ENCODE measurements at places on chromosomes 4 and X. TPM values are rescaled to one million over a fixed set of nuclear protein-coding genes. Genes with fewer than 3 reads are reported as not detected.
A peak's percentile ranks its signal among the peaks of the same experiment; 100 is the strongest.

Gene TBC1D1
- total RNA-seq = 92.7 TPM

- no peak for DNase-seq
Measured at GRCh38 chrX:19496711-19497110, 18.6 kb downstream of the MAP3K15 start.

Gene TEX13C
- total RNA-seq = not detected

- DNase-seq = no peak
Measured at GRCh38 chr4:76060506-76060905, 14.0 kb upstream of the ART3 start.

DNA sequence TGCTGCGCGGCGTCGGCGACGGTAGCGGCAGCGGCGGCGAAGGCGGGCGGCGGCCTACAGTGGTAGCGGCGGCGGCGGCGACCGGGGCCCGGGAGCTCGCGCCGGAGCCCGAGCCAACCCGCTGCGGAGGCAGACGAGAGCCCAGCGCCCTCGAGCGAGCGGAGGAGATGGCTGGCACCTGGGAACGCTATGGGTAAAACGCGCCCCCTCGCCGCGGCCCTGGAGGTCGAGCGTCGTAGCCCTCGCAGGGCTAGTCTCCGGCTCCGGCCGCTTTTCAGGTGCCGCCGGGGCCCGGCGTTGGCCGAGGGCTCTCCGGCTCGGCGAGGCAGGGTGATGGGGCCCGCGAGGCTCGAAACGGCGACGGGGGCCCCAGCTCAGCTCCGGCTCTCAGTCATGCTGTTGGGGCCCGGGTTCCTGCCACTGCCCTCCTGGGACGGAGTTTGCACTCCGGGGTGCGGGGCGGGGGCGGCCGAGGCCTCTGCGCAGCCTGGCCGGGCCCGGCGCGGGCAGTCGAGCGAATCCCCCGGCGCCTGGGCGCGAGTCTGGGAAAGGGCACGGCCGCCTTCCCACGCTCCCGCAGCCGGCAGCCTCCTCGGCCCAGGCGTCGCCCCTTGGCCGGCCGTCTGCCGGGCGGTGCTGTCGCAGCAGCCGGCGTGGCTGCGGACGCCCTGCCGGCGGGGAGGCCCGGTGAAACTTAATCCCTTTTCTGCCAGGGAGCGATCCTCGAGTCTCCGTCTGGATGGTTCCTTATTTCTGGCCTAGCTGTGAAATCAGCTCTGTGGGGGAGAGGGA is 768 bp downstream of the MID2 start:
- DNase-seq = no peak

Gene OPN1MW
- total RNA-seq = not detected

DNA sequence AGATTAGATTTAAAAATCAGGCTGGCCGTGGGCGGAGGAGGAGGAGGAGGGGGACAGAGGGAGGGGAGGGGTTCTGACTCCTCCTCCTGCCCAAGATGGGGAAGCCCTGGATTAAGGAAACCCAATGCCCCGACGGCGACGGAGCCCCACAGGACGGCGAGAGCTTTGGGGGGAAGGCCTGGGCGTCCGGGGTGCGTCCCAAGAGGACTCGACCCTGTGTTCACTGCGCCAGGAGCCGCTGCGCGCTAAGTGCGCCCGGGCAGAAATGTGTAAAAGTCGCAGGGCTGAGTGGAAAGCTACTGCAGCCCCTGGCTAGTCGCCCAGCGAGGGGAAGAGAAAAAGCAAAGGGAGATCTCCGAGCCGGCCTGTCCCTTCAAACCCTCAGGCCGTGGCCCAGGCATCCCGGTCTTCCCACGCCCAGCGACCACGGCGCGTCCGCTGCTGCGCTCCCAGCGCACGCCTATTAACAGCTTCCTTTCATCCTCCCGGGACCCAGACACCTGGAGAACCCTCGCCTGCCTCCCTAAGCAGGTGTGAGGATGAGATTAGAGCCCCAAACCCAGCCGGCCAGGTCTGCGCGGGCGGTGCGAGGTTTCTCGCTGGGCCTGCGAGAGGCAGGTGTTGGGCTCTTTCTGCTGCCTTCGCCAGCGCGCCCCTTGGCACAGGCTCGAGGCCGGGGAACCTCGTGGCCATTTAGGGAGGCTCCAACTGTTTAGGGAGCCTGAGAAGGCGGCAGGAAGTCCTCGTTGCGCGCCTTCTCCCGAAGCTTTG is 1.4 kb upstream of the RPS6KA3 start:
- DNase-seq = peak; percentile 77

DNA sequence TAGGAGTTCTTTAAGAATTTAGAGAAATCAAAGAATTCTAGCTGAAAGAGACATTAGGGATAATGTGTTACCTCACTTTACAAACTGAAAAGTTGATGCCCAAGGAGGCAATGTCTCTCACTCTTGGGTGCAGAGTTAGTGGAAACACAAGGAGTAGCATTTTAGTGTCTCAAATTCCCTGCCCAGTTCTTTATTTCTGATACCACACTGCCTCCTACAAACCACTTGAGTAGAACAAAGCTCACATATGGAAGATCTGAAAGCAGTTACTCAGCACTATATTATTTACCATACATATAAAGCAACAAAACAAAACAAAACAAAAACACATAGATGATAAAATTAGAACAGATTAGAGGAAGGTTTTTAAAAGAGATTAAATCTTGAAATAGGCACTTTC is 124.2 kb downstream of the REELD1 start:
- no peak for DNase-seq

DNA sequence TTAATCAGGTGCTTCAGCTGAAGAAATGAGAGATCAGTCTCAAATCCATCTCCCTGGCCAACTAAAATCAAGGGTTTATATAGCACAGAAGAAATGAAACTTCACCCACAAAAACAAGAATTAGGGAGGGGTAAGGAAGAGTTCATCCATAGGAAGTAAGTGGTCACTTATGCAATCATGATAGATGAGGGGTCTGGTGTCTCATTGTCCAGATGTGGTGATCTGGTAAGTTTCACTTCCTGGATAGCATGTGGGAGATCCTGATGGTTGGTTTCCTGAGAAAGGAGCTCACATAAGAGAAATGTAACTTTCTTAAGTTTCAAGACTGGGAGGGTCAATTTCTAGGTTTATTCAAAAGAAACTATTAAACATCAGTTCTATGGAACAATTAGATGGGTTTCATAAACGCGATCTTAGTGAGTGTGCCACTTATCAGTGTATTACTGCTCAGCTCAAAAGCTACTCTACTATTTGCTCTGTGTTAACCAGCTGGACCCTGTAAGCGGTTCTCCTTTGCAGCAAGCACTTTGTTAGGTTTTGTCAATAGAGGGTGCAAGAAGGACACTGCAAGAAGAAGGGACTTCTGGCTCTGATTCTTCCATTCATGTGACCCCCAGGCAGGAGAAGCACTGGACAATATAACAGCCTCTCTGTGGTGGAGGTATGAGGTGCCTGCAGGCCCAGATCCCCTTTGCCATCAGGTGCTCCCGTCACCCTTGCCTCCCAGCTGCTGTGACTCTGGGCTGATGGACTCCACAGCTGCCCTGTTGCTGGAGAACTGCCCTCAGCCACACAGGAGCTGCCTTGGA is 35.4 kb upstream of the HPSE start:
- no peak for DNase-seq

GRCh38 chr4:112147697-112148096 is 2.4 kb downstream of the FAM241A start:
- no peak for DNase-seq

DNA sequence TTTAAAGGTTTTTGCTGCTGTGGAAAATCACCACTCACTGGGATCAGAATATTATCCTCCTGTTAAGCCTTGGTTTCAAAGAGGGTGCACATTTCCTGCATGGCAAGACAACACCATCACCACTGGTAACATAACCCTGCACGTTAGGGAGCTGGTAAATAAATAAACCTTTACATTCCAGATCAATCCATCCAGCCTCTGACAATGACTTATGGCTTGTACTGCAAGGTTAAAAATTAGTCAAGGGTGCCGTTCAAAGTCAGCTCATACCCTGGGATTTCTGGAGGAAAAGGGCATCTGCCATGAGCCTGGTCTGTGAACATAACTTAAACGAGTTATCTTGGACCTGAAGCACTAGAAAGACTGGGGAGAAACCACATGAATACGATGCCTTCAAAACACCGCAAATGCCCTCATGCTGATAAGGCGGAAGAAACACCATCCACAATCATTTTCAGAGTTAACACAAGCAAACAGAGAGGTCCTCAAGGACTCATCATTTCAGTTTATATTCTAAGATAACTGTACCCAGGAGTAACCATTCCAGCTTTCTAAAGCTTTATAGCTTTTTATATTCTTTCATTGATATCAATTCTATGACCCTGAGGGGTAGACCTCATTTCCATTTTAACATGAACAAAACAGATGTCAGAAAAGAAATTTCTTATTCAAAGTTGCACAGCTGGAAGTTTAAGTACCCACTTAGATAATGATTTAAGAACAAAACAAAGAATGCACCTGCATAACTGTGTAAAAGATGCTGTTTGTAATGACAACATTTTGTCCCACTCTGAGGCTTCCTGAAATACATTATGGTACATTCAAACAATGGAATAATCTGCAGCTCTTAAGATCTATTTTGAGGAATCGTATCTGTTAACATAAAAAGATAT is 103.1 kb downstream of the NPNT start:
- no peak for DNase-seq

Gene SLC38A5
- total RNA-seq = 2.6 TPM

- no peak for DNase-seq
Measured at GRCh38 chr4:101693842-101694398, 96.6 kb upstream of the BANK1 start.

Gene NAT8L
- total RNA-seq = 1.6 TPM

DNA sequence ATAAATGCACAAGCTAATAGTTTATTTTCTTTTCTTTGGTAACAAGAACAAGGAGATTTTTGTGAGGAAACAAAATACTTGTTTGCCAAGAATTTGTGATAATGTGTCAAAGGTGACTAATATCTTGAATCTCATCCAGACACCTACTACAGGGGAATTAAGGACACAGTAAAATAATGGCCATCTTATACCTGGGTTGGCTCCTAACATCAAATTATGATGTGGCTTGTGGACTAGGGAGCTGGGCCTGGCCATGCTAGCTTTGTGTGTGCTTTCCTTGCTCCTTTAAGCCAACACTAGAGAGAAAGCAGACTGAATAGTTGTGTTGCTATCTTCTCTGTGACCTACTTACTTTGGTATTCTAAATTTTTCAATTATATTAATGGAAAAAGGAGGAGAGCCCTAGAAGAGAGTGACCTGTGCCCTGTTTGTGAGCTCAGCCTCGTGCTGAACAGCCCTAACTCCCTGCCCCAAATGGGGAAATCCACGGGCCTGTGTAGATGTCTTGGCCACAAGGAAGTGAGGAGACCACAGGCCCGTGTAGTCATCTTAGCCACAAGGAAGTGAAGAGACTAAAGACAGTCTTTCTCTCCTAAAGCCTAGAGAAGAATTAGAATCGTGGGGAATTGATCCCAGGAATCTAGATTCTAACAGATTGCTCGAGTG is 23.3 kb downstream of the ARHGAP24 start:
- no peak for DNase-seq

Gene TMEM47
- total RNA-seq = 63.7 TPM

DNA sequence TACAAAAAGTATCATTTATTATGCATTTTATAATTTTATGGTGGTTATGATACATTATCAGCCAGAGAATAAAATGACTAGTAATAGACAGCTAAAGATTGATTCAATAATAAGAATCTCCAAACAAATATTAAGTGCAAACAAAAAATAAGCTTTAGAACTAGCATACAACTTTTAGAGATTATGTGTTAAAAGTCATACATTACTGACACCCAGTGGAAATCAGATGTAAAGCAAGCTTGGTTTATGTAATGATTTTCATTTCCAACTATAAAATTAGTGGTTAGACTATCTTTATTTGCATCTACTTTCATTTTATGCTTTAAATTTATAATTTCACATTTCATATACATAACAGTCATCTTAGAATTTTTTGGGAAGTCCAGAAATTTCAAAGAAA is 57.7 kb downstream of the IL13RA2 start:
- DNase-seq = no peak

DNA sequence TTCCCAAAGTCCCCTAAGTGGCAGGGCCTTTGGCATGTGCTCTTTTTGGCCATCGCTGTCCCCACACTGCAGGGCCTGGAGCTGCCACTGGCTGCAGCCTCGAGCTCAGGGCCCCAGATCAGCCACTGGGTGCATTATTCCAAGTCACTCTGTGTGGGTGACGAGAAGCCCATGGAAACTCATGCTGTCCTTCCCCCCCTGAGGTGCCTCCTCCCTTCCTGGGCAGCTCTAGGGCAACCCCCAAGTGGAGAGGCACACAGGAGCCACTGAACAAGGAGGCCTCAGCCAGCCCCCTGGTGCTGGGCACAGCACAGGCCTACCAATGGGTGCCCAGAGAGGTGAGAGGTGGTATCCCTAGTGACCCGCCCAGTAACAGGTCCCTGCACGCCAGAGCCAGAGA is 84.5 kb downstream of the PPP2R2C start:
- DNase-seq = no peak

DNA sequence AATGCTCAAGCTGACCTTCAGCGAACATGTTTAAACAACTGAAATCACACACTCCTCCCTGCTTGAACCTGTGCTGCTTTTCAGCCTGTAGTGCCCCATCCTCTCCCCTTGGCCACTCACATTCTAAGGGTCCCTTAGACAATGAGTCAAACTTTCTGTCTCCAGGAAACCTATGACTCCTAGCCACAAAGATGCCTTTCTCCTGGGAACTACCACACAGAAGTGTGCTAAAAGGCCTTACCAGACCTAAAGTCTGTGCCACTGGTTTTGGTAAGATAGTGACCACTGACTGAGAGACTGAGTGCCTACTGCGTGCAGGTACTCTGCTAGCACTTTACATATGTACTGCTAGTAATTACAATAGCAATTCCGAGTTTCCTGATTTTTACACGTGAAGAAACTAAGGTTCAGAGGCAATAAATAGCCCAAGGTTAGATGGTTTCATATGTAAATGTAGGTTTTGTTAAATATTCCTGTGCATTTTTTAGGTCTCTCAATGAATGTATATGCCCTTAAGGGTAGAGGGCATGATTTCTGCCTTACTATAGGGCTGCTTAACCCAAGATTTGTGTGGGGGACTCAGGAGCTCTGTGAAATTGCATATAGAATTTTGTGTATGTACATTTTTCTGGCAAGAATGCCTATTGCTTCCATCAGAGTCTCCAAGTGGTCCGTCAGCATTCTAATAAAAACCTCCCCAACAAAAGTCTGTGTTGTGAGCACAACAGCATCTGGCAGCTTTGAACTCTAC is 71.1 kb downstream of the NSG1 start:
- DNase-seq = no peak

DNA sequence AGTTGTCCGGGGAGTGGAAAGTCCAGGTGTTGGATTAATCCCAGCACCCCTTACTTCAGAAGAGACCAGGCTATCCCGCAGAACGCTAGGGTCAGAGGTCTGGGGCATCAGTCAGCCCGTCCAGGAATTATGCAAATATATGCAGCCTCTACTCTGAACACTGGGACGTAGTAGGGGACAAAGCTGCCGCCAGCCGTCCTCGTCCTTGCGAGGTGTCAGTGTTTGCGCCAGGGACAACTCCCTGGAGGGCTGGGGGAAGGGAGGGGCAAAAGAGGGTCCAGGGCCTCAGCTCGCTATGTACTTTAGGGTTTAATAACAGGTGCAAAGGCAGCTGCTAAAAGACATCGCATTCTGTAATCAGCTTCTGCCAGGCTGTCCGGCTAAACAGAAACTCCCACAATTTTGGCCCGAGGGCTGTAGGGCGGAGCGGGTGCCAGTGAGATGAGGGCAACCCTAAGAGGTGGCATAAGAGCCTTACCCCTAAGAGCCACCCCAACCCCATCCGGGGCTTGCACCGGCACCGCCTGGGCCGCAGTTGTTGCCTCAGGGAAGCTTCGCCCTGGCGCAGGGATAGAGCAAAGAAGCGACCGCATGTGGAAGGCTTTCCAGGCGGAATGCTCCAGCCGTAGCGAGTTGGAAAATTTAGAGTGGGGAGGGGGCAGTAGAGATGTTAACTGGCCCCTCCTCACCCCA is 8.4 kb downstream of the HAND2 start:
- DNase-seq = no peak

Data from chondrocyte (in vitro differentiated cells).